LoVo (cell line): ENCODE measurements at places on chromosomes 2 and 18.

- DNase-seq, result no peak
Measured at GRCh38 chr2:233129351-233129978, 69.3 kb downstream of the INPP5D start.

DNA sequence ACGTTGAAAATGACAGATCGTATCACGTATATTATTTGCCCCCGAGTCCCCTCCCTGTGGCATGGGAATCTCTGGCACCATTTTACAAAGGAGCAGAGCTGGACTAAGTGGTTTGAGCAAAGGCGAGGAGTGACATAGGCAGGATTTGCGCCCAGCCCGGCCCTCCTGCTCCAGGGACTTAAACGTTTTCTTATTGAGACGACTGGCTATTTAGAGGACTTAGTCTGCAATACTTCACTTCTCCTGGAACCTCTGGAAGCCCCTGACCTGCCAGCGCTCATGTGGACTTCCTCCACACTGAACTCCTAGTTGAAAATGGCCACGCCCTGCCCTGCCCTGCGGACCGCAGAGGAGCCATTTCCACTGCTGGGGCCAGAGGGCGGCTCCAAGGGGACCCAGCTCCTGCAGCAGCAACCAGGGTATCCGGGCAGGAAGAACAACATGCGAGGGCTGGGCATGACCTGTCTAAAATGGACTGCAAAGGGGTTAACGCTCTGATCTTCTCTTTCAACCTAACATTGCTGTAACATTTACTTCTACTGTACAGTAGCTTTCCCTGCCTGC is 690.7 kb downstream of the LRP1B start:
- DNase-seq, result no peak

GRCh38 chr2:99776206-99776905 is 286.5 kb upstream of the REV1 start:
- no peak for DNase-seq

- DNase-seq, result no peak
Measured at GRCh38 chr2:28681606-28682005, 70.0 kb upstream of the PPP1CB start.

GRCh38 chr18:28729321-28729720 is 552.4 kb upstream of the CDH2 start:
- DNase-seq, result no peak

DNA sequence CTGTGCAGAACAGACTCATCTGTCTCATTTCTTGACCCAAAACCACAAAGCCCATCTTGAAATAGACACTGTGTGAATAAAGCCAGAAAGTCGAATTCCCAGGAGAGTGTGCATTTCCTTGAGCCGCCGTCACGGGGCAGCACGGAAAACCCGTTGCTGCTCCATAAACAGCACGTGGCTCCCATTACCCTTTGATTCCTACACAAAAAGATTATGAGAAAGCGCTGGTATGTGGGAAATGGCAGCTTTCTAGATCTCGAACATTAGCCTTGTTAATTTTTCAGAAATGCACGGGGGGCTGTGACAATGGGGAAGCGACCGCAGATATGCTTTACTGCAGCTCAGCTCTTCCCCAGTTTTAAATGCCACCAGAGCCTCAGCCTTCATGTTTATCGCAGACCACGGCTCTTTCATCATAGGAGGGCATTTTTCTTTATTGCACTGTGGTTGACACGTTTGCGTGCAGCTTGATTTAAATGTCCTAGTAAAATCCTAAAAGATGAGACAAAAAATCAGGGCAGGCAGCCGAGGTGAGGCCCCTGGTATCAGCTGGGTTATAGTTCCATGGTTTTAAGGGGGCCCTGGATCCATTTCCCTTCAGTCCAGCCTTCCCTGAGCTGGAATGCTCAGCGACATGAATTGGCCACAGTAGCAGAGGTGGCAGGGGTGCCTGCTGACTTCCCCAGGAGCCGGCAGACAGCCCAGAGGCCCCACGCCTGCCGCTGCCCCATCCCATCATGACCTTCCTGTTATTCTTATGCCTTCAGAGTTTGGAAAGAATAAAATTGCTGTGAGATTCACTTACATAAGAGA is 249.3 kb downstream of the NDUFA10 start:
- DNase-seq, result no peak

GRCh38 chr2:73070643-73071359 is 711 bp downstream of the SFXN5 start:
- no peak for DNase-seq

DNA sequence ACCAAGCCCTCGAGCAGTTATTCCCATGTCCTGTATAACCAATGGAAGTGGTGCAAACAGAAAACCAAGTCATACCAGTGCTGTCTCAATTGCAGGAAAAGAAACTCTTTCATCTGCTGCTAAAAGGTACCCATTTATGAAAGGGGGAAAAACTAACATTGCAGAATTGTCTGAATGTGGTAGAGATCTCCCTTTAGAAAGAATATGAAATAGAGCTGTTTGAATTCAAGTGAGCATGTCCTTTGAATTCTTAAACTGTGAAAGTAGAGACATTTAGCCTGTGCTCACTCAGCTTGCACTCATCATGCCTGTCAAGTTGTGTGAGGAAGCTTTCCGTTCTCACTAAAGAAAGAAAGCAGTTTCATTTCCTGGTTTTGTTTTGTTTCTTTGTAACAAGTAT is 87.4 kb downstream of the EML4 start:
- no peak for DNase-seq

GRCh38 chr2:70851704-70852103 is 16.1 kb upstream of the CD207 start:
- no peak for DNase-seq

GRCh38 chr2:205681401-205682238 is 681 bp upstream of the NRP2 start:
- no peak for DNase-seq

GRCh38 chr2:235373171-235373570 is 120.7 kb upstream of the AGAP1 start:
- DNase-seq, result no peak

GRCh38 chr2:237692601-237693290 is 65.4 kb downstream of the LRRFIP1 start:
- DNase-seq, result peak; percentile 14

DNA sequence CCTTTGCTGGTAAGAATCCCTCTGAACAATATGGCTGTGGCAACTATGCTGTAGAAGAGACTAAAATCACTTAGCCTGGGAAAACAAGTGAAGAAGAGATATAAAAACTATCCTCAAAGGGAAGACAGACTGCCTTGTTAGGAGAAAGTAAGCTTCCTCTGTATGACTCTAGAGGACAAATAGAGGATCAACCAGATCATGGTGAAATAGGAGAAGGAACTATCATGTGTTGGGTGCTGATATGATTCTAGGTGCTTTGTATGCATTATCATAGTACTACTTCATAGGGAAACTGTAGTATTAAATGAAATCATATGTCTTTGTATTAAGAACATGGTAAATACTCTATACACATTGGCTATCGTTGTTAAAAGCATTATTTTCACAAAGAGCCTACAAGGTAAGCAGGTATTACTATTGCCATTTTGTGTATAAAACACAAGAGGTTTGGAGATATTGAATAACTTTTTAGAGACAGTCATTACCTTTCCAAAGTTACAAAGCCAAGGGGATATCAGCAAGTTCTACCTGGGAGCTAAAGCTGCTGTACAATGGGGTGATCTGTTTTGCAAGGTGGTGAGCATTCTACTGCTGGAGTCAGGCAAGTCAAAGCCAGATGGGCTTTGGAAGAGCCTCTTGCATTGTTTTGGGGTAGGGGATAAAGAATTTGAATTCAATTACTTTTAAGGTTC is 402.6 kb downstream of the ALK start:
- DNase-seq, result no peak

GRCh38 chr2:175002547-175003274 is 2.5 kb downstream of the CHN1 start:
- no peak for DNase-seq

- peak; percentile 55 for DNase-seq
Measured at GRCh38 chr2:8525582-8526402, 156.1 kb upstream of the ID2 start.

- peak; percentile 15 for DNase-seq
Measured at GRCh38 chr18:34115409-34116081, 109.2 kb downstream of the NOL4 start.

DNA sequence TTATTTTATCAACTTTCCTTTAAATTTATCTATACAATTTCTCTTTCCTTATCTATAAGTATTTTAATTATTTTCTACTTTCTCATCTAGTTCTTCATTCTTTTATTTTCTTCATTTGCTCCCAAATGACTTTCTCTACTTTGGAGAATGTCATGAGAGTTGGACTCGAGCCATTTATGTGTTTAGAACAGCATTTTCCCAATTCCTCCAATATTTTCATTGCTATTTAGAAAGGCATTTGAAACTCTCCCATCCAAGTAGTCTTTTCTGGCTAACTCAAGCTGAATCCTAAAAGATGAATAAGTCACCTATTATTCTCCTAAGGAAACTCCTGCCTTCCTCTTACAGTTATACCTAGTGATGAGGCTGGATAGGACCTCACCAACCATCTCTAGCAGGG is 15.8 kb upstream of the FEZ2 start:
- no peak for DNase-seq

DNA sequence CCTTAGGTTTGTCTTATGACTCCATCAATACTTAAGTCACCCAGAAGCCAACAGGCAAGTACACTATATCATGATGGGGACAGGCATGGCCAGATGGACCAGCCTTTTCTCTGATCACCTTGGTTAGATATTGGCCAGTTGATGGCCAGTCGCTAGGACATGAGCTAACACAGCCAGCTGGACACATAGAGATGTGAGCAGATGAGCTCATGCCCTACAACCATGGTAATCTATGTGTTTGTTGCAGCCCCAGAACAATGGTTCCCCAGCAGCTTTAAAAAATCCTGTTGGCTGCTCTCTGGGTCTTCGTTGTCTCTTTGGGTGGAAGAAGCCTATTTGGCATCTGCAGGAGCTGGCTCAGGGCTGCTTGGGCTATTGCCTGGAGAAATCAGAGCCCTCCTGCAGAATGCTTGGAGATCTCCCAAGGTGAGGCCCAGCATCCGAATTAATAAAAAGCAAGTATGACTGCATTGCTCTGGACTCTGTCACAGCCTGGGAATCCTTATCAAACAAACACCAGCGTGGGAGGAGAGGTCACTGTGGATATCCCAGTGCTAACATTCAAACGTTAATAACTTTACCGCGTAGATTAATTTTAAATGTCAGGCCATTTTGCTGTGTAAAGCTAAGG is 62.3 kb upstream of the KLHL29 start:
- DNase-seq, result no peak

DNA sequence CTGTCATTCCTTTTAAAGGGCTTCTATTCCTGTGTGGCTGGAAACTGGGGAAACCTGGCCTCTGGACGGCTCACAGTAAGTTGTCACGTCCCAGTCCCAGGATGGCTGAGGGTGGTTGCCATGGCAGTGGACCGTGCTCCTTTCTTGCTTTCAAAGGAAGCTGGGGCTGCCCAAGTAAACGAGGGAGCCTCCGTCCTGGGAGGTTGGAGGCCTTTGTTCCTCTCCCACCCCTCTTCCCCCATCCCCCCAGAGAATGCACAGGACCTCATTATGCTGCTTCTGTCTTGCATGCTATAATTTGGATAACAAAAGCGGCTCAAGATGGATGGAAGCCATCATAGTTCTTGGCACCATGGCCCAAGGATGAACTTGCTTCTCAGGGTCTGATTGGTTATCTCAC is 325.5 kb upstream of the HS6ST1 start:
- DNase-seq, result no peak

DNA sequence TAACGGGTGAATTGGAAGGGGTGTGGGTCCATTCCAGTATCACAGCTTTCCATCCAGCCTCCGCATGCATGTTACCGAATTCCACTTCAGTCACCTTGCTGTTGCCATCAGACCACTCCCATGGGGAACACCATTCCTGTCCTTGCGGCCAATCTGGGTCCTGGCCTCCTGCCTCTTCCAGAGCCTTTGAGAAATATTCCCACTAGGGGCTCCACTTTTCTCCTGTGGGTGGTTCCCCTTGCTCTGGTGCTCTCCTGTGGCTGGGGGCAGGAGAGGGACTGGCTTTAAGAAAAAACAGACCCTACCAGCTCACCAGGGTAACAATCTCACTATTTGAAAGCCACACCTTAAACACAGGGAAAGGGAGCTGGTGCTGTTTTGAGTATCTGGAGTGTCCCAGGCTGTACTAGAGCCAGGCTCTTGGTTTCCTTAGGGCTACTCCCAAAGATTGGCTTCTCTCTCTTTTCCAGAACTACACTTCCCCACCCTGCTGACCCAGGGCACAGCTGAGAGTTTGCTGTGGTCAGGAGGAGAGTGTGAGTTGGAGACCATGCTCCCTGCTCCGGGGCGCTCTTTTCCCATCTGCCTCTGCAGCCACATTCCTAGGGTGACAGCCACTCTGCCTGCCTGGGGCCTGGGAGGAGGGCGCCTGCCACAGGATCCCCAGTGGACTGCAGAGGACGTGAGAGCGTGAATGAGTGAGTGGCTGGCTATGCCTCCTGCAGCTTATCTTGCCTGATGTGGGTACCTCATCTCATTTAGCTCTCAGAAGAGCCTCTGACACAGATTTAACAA is 460.8 kb upstream of the HS6ST1 start:
- DNase-seq, result no peak

DNA sequence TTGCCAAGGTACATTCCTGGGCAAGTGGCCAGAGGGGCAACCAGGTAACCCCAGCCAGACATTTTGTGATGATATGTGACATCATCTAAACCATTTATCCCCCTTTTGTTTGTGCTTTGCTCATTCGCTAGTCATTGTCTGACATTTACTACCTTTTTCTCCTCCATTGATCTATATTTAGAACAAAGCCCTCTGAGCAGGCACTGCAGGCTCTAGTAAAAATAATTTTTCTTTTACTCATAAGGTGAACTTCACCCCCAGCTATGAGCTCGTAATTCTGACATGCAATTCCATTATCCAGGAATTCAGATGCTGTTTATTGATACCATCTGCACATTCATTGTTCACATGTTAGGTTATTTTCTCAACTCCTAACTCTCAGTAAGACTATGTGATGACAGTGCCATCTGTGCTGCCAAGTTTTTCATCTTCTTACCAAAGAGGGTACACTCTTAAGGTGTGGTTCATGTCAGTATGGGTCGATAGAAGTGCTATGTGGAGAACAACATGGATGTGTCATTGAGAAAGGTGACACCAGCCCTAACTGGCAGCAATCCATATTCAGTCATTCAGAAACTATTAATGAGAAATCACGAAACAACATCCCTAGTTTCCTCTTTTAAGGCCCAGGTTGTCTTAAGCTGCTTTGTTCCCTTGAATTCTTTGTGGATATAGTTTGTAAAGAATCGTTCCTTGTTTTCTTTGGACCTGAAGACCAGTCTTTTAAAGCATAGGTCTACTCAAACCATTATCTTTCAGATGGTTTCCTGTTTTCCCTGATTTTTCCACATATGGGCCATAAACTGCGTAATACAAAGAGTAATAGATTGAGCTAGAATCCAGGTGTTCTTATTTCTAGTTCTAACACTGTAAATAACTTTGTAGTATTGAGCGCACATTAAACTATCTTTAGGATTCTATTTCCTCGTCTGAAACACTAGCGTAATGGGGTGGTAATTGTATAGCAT is 978.1 kb upstream of the CDH2 start:
- peak; percentile 39 for DNase-seq

- DNase-seq, result no peak
Measured at GRCh38 chr18:42184685-42185477, 229.8 kb downstream of the PIK3C3 start.
